Inflammatory macrophage treated with lipopolysaccharide for 4 hours (primary cell): ENCODE measurements at places on chromosomes 12 and 14.

GRCh38 chr14:93906341-93907329, 20.5 kb upstream of the FAM181A start:
- peak; percentile 44 for DNase-seq

- DNase-seq = no peak
Observed at GRCh38 chr14:63928744-63929174, 76.0 kb downstream of the SYNE2 start.

GRCh38 chr14:51605575-51605974, 46.1 kb upstream of the FRMD6 start:
- no peak for DNase-seq

DNA sequence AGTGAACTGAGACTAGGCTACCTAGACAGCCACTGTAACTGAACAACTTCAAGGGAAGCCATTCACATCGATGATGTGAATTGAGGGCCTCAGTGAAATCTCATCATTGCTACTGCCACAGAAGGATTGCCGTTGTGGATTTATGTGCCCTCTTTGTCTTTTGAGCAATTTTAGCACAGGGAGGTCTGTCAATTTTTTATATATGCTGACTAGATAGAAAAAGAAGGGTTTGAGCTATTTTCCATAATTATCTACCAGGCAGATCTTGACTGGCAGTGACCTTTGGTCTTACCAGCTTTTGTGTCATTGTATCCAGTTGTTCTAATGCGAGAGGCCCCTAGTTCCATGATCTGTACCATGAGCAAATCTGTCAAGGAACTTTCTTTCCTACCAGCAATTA, 179.4 kb downstream of the ERC1 start:
- no peak for DNase-seq

GRCh38 chr12:25249931-25250738, 594 bp downstream of the KRAS start:
- peak; percentile 56 for DNase-seq

DNA sequence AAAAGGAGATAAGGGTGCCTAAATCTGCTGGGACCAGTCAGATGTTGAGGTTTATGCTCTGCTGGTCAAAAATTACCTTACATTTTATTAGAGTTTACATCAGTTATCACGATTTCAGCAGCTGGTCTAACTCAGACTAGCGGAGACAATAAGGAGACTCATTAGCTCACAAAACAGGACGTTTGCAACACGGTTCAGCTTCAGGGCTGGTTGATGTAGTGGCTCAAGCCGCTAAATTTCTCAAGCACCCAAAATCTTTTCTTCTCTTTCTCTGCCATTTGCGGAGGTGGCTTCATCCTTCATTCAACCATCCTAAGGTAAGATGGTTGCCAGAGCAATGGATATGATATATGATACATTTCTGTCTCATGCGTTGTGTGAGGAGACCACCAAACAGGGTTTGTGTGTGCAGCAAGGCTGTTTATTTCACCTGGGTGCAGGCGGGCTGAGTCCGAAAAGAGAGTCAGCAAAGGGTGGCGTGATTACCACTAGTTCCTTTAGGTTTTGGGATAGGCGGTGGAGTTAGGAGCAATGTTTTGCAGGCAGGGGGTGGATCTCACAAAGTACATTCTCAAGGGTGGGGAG, 30.3 kb upstream of the CLIP1 start:
- DNase-seq = no peak

DNA sequence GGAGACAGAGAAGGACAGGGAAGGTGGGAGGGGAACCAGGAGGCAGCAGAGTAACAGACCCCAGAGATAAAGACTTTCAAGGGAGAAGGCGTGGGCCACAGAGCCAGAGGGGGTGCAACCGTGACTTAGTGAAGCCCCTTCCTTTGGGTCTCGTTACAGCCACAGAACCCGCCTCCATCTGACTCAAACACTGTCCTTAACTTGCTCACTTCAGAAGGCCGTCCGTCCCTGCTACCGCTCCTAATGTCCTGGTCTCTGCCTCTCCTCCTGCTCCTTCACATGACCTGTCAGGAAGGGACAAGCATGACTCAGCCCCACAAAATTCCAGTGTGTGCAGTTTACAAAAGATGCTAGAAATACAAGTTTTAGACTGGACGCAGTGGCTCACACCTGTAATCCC, 18.0 kb downstream of the RIMBP2 start:
- no peak for DNase-seq

GRCh38 chr12:120625557-120626419, 14.6 kb upstream of the CABP1 start:
- no peak for DNase-seq

GRCh38 chr12:132450418-132451171, 39.4 kb upstream of the FBRSL1 start:
- DNase-seq = no peak

GRCh38 chr12:118135788-118136558, at the start of gene PEBP1:
Gene PEBP1, plus strand, starts transcription at chr12:118136124. Its CDS starts 86 bp downstream, at chr12:118136210.
- peak; percentile 87 for DNase-seq

DNA sequence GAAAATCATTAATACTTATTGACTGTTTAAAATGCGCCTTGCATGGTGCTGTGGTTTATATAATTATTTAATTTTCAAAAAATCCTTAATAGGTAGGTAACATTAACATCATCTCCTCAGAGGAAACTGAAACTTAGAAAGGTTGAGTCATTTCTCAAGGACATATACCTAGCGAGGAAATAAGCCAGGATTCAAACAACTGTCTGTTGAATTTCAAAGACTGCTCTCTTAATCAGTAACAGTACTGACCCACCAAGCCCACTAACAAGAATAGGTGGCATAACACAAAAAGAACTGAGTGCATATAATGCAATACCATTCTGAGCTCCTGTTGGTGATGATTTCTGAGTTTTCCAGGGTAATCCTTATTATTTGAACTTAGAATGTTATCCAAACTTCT, 174.3 kb downstream of the SOX5 start:
- no peak for DNase-seq

- DNase-seq = peak; percentile 21
Observed at GRCh38 chr14:93185349-93185720, 218 bp downstream of the LYSET start.

GRCh38 chr12:16563504-16563903, 42.5 kb downstream of the LMO3 start:
- DNase-seq = no peak

DNA sequence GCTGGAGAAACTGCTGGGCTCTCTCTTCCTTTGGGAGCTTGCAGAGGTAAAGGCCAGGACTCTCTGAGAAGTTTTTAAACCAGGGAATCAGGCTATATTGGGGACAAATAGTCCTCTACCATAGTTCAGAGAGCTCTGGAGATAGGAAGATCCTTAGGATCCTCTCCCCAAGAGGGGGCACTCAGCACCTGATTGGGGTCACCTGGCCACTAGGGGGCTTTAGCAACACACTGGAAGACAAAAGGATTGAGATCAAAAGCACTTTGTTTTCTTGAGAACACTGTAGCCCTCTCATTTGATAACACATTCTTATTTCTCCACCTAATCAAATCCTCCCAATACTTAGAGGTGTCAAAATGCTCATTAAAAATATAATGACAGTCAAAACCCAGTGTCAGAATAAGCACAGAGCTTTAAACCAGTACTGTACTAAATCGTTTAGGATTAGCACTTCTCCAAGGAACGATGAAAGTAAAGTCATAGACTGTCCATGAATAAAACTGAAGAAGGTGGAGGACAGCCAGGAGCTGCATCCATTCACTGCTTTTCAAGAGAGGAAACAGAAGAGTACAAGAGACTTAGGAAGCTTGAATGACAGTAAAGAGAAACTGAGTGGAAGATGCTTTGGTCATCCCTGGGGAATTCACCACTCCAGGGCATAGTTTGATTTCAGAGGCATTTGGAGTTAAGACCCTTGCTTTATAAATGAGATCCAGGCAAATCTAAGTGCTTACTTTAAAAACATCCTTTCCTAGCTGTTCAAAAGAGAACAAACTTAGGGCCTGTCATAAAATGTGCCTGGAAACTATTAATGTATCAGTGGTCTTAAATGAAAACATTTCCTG, 26.5 kb downstream of the BMP4 start:
- no peak for DNase-seq

DNA sequence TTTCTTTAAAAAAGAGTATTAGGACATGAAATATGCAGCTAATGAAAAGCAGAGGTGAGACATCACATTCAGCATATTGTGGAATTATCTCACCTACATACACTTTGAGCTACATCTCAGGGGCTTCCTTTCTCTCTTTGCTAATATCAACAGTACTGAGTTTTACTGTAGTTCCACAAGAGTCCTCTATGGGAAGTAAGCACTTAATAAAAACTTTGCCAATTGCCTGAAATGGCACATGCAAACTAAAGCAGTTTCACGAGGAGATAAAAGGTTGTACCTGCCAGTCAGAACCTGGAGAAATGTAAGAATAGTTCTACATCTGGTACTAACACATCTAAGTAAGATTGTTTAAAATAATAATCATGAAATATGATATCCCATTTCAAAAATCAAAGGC, 73.5 kb upstream of the GPHB5 start:
- DNase-seq = no peak

DNA sequence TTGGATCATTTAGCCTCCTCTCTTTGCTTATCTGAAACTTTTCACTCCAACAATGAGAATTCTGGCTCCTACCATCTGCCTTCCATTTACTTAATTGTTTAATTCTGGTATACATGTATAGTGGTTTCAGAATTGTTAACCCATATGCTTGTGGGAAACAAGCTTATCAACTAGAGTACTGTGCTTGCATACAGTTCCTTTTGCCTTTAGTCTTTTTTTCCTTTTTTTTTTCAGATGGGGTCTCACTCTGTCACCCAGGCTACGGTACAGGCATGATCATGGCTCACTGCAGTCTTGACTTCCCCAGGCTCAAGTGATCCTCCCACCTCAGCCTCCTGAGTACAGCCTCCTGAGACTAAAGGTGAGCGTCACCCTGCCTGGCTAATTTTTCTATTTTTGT, 153.8 kb upstream of the LHX5 start:
- DNase-seq = no peak

- no peak for DNase-seq
Observed at GRCh38 chr12:104467346-104467837, 10.6 kb downstream of the CHST11 start.

GRCh38 chr12:51399891-51400290, 8.7 kb upstream of the GALNT6 start:
- DNase-seq = no peak

GRCh38 chr14:50740856-50741255, 72.8 kb upstream of the SAV1 start:
- no peak for DNase-seq

GRCh38 chr14:99188731-99189191, 83.2 kb downstream of the BCL11B start:
- DNase-seq = no peak

DNA sequence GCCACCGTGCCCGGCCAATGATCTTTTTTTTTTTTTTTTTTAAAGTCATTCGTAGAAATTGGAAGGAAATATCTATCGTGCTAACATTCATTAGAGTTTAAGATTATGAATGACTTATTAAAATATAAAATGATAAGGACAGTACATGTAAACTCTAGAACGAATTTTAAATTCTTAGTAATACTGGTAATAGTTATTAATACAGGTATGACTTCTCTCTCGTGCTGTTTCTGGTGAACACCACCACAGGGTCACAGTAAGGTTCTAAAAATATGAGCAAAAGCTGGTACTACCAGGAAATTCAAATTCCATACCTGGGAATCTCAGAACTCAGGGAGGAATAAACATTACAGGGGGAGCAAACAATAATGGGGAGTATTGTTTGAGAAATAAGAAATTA, 26.2 kb downstream of the WNK1 start:
- no peak for DNase-seq

DNA sequence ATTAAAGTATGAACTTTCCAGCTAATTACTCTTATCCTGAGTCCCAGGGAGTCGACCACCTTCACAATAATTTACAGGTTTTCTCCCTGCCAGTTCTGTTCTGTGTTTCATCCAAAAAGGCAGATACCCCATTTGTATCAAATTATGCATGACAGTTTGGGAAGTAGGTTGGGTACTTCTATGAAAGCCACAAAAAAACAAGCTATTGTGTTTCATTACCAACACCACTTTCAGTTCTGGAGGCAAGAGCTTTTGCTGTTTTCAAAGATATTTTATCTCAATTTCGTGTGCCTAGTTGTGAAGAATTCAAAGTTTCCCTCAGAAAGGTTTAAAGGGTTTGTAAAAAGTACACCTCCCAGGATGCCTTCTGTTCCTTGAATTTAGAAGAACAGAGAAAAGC, 557.4 kb downstream of the FLRT2 start:
- DNase-seq = no peak

DNA sequence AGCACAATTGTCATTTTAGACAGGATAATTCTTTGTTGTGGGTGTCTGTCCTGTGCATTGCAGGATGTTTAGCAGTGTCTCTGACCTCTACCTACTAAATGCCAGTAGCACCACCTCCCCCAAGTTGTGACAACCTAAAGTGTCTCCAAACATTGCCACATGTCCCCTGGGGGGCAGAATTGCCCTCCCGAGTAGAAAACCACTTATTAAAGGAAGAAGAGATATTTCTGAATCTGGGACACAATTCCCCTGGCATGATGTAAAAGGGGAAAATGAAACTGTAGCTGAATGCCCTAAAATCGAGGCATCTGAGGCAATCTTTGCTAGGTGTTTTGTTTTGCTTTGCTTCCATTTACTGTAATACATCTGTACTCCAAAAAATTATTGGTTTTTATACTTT, 116.8 kb upstream of the NAP1L1 start:
- no peak for DNase-seq

DNA sequence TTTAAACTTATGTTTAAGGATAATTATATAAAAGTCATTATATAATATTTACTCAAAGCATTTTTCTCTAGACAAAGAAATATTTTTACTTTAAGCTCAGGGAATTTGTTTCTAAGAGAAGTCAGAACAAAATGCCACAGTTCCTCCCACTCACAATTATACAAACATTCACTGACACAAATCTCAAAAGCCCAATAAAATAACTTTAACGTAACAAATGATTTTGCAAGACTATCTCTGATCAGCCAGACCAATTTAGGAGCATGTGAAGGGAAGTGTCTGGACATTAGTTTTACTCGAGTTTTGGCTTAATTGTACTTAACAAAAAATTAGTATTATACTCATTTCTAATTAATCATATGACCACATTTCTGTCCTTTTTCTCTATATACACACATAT, 41.2 kb downstream of the COCH start:
- no peak for DNase-seq

DNA sequence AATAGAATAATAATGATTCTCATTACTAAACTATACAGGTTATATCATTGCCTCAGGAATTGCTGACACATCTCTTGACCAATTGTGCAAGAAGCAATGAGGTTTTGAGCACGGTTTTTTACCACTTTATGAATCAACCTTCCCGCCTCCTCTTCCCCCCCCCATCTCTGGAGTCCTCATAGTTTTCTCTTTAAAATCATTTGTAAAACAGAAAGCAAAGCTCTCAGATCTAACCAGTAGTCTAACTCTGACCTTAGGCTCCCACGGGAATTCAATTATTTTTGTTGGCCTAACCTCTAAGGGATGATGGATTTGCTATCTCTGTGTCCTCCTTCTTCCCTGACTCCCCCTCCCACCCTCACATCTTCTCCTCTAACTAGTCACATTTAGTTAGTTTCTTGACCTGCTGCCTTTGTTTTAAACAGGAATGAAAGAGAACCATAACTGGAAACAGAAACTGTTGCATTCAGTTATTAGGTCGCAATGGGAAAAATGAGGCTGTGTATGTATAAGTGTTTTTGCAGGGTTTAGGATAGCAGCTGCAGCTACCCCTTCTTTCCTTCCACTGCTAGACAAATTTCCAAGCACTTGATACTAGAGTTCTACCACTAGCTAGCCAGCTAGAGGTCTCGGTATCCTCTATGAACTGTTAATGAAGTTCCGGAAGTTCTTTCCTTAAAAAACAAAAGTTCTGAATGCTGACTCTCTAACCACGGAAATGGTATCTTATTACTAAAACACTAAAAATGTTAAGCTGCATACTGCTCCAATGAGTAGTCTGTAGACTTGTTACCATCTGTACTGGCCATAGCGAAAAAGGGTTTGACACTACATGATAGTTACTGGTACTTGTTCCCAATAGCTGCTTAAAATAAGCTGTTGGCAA, 65.4 kb downstream of the TAOK3 start:
- DNase-seq = peak; percentile 93
